Activated T-cell treated with anti-CD3 and anti-CD28 coated beads for 48 hours (primary cell): ENCODE measurements at places on chromosomes 2 and 18.

DNA sequence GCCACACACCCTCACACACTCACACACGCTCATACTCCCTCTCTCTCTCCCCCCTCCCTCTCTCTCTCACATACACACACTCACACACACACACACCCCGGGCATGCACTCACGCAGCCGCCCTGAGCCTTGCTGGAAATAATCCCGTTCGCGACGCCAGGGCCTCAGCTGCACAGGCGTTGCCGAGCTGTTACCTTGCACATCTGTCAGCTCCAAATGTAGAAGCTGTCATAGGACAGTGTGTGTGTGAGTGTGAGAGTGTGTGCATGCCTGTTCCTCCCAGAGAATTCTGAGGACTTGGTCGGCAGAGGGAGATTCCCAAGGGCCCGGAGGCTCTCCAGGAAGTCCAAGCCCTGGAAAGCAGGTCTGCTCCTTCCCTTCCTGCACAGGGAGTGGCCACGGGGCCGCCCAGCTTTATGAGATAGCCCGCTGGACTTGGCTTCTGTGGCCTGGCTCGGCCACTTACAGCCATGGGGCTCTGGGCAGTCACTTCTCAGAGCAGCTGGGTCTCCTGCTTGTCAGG lies 8.6 kb downstream of the SPR start:
- DNase-seq, result no peak

DNA sequence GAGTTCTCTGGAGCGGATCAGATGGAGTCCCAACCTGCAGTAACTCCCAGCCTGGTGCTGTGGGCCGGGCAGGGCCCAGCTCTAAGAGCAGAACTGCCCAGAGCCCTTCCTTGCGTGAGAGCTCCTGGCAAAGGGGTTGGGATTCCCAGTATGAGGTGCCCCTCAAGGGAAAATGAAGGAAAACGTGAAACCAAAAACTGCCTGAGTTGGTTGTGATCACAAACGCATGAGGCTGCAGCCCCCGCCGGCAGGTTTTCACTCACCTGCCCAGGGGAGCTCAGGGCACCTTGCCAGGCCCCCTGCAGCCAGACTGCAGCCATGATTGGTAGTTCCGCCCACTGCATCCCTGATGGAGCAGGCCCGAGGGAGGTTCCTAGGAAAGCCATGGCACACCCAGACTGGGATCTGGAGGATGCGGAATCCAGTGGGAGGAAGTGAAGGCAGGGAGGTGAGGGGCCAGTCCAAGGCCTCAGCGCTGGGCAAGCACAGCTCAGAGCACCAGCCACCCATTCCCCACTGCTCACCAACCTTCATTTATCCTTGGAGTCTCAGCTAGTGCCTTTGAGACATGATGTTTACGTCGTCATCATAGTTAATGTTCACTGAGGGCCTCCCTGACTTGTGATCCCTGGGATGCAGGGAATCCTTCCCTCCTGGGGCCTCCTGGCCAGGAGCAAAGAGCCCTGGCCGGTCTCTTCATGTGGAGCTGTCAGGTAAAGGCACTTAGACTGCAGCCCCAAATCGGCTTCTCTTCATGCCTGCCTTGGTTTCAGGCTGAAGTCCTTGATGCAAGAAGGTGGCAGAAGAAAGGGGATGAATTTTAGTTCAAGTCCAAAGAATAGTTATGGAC lies 103.2 kb downstream of the INHBB start:
- DNase-seq, result no peak

DNA sequence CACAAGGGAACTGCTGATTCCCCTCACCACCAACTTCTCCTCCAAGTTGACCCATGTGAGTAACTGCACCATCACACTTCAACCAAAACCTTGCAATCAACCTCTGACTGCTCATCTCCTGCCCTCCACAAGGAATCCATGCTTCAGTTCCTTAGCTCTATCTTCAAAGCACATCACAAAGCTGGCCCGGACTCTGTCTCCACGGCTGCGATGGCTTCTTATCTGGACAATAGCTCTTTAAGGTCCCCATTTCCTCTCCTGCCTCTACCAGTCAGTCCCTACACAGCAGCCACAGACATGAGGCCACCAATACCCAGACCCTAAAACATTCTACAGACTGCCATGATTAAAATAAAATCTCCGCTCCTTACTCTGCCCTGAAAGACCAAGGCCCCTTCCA lies 25.7 kb downstream of the MBOAT2 start:
- no peak for DNase-seq

- DNase-seq, result no peak
These were observed 73.5 kb downstream of the MYO1B start for GRCh38 chr2:191318729-191319078.

DNA sequence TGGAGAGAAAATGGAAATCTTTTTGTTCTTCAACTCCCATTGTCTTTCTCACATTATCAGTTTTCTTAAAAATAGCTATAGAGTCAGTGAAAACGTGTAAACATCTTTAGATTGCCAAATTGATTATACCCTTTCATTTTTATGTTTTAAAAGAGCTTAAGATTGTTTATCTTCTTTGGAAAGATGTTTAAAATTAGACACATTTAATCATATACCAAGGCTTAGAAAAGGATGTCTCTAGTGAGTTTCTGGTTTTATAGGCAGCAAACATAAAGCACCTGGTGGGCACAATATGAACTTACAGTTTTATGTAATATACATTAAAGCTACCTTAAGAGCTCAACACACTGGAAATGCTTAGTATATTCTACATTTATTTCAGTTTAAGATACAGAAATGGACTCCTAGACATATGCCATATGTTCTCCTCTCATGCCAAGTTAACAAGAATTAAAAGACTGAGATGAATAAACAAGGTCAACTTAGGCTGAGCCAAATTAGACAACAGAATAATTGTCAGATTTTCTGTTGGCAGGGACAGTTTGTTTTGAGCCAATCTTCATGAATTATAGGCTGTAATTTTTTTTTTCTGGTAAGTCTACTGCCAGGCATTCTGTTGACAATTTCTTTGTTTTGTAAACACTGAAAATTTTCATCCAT lies 112.7 kb downstream of the OTX1 start:
- no peak for DNase-seq

GRCh38 chr2:178527592-178527991 lies 47.3 kb downstream of the PLEKHA3 start:
- DNase-seq, result no peak

DNA sequence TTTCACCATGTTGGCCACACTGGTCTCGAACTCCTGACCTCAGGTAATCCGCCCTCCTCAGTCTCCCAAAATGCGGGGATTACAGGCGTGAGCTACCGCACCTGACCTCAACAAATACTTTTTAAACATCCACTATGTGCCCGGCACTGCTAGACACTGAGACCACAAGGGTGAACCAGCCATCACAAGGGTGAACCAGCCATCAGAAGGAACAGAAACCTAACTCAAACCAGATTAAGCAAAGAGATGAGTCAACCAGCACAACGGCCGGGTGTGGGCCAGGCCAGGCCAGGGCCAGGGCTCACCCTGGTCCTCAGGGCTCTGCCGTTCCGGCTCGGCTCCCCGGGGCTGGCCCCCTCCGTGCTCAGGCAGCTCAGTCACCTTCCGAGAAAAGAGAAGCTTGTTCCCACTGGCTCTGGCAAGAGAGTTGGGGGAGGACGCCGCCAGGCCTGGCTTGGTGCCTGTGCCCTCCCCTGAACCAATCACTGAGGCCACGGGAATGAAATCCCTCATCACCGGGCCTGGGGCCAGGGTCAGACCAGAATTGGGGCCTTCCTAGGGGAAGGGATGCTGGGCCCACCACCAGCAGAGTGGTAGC lies 4.4 kb downstream of the TEX44 start:
- no peak for DNase-seq

DNA sequence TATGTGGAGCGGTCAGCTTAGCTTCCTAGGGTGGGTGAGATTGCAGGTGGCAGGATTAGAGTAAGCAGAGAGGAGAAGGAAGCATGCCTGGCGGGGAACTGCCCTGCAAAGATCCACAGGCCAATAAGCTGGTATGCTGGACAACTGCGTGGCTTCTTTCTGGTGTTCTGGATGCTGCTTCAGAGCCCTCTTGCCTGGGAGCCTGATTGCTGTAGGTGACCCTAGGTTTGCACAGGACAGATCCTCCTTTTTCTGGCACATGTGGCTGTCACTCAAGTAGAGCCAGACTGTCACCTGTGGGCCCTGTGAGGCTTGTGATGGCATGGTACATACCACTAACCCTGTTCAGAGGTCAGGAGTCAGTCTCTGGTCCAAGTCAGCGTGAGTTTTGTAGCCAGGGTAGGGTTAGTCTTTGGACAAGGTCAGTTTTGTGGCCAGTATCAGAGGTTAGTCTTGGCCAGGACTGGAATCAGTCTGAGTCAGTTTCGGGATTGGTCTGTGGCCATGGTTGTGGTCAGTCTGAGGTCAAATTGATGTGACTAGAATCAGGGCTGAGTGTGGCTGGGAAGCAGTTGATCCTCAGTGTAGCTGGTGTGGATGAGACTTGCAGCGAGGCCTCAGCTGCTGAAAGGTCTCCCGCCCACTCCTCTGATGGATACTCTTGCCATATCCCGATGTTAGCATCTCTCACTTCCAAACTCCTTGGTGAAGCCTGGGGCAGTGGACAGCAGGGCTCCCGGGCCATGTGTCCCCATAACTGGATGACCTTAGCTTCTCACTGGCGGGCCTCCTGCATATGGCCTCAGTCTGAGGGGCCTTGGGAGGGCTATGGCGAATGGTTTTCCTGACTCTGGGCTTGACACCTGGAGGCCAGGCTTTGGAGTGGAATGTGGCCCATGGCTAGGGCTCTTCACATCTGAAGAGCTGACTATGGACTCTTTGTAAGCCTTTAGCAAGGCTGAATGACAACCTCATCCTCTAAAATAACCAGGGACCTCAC lies 260.5 kb downstream of the DYSF start:
- DNase-seq, result no peak

DNA sequence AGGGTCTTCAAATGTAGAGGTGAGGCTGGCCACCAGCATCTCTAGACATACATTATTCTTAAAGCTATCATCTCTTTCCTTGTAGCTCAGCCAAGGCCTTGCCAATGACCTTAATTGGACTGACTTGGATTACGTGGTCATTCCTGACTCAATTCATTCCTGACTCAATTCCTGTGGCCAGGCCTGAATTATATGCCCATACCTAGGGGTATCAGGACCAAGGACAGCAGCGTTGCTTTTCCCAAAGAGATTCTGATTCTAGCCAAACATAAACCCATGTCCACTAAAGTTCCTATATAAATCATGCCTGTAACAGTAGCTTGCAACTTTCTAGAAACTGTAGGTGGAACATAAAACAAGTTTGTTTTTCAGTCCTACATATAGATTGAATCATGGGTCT lies 231.7 kb downstream of the ARL6IP6 start:
- DNase-seq, result no peak

- DNase-seq, result peak; percentile 15
These were observed 41.3 kb downstream of the VPS54 start for GRCh38 chr2:63977904-63978303.

- no peak for DNase-seq
These were observed 16.5 kb upstream of the TGFA start for GRCh38 chr2:70570041-70570661.

- no peak for DNase-seq
These were observed 70.3 kb downstream of the KCNF1 start for GRCh38 chr2:10981941-10982431.

GRCh38 chr2:56128235-56128634 lies 55.6 kb upstream of the CCDC85A start:
- no peak for DNase-seq

DNA sequence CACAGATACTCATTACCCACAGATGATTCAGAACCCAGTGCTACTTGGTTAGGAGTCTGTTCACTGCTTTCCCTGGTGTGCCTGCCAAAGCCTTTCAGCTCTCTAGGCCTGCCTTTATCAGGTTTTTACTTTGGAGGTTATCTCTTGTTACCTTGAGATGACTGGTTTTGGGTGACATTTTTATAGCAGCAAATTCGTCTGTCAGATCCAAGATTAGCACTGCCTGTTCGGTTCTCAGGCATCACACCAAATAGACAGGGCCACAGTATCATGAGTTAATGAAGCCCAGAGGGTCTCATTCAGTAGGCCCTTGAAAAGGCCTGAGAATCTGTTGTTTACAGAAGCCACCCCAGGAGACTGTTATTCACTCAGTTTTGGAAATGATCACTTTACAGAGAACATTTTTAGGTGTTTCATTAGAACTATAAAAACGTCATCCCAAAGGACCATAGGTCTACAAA lies 121.2 kb downstream of the OSBPL6 start:
- no peak for DNase-seq

- DNase-seq, result no peak
These were observed 42.1 kb downstream of the HDLBP start for GRCh38 chr2:241273210-241274020.

GRCh38 chr2:174383796-174384195 lies 11.7 kb upstream of the SCRN3 start:
- no peak for DNase-seq

- no peak for DNase-seq
These were observed 21.1 kb downstream of the BIRC6 start for GRCh38 chr2:32377928-32378327.

DNA sequence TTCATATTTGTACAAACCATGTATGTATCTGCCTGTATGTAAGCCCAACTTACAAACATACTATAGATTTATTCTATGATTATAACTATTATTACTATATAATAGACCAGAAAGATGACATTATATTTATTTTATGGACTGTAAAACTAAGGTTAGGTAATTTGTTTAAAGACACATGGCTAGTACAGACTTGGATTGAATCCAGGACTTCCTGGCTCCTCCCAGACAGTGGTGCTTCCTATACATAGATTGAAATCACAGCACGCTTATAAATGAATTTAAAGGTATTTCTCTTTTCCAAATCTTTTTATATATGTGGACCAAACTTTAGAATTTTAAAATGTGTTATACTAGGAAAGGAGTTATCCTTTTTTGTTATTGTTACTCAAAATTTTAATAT lies 151.6 kb upstream of the MYO3B start:
- DNase-seq, result no peak

- no peak for DNase-seq
These were observed 116.3 kb upstream of the SCN7A start for GRCh38 chr2:166610180-166610912.

GRCh38 chr2:119068154-119068725 lies 90.3 kb downstream of the C1QL2 start:
- DNase-seq, result no peak

- DNase-seq, result no peak
These were observed 246.6 kb upstream of the REG3G start for GRCh38 chr2:78778756-78779510.

GRCh38 chr18:28044036-28044435 lies 132.9 kb downstream of the CDH2 start:
- DNase-seq, result no peak

DNA sequence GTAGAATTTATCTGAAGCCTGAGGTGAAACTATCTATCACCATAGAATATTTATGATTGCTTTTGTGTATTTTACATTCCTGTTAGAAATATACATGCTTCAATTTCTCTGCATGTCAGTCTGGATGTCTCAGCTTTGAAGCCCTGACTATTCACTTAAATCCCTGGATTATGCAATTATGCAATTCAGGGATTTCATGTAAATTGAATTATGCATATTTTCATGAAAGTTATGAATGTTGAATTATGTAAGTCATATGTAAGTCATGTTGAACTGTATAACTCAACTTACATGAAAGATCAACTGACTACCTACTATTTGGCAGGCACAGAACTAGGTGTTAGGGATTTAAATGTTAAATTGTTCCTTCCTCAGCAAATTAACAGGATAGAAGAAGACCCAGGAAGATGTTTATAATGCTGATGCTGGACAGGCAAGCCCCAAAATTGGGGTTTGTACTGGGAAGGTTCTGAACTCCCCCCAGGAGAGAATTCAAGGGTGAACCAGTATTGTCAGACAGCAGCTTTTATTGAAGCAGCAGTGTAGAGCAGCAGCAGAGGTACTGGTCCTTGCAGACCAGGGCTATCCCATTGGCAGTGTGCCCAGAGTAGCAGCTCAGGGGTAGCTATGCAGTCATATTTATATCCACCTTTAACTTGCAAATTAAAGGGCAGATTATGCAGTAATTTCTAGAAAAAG lies 236.5 kb downstream of the ZNF804A start:
- DNase-seq, result no peak
